ENCODE measurements at places on chromosomes 4 and X.

GRCh38 chr4:78689261-78689660, 86.9 kb upstream of the BMP2K start:
- no peak for DNase-seq

GRCh38 chrX:45748369-45748774, 547.7 kb upstream of the DIPK2B start:
- no peak for DNase-seq

DNA sequence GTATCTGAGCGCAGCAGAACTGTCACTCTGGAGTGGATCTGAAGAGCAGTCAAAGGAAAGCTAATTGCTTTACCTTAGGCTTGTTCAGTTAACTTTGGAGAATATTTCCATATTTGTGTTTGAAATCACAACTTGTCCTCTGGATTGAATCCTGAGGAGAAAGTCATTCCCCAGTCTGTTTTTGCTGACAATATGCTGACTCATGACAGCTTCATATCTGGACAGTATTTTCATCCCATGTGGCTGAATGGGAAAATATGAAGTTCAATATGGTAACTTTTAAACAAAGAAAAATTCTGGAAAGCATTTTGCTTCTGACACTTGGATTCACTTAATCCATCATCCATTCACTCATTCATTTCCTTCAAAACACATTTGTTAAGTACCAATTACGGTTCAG, 46.3 kb upstream of the MAGEC3 start:
- DNase-seq, result no peak

GRCh38 chrX:2508648-2509335, 8.0 kb upstream of the DHRSX start:
- DNase-seq, result no peak

DNA sequence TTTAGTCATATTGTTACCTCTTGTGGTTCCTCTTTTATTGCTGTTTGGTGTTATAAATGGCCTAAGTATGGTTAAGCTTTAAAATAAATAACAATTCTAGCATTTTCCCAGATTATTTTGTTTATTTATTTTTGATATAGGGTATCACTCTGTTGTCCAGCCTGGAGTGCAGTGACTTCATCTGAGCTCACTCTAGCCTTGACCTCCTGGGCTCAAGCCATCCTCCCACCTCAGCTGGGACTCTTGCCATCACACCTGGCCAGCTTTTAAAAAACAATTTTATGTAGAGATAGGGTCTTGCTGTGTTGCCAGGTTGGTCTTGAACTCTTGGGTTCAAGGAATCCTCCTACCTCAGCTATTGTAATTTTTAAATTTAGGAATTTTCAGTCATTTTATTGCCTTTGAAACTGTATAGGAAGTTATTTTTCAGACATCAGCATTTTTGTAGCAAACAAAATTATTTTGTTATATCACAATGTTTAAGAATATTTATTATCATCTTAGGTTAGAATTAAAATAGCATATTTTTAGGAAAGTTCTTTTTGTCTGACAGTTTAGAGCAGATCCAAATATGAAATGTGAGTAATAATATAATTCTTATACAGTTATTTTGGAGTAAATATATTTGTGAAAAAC, 66.3 kb upstream of the RHOH start:
- no peak for DNase-seq

DNA sequence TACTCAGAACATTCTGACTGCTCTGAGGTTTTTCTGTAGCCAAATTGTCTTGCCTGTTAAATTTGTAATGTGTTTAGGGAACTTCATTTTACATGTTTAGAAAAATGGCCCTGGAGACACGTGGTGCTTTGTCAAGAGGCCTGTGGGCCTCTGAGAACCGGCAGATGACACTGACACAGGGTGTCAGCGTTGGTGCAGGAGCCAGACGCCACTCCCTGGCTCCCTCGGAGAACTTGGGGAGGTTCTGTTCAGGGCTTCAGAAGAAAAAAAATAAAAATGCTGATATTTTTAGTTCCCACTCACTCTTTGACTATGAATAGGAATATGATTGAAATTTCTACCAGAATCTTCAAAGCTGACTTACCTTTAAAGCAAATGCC, 190.9 kb upstream of the GATB start:
- DNase-seq, result no peak

- DNase-seq, result no peak
Measured at GRCh38 chr4:127140306-127140705, 492.5 kb upstream of the INTU start.

GRCh38 chr4:8665406-8666360, 73.1 kb downstream of the CPZ start:
- DNase-seq, result no peak

GRCh38 chrX:45434231-45434630, 233.6 kb upstream of the DIPK2B start:
- no peak for DNase-seq

- peak; percentile 12 for DNase-seq
Measured at GRCh38 chrX:69163936-69164741, 1.1 kb downstream of the PJA1 start.

All from stimulated activated effector memory CD8-positive, alpha-beta T cell treated with anti-CD3 and anti-CD28 coated beads, Interleukin-12 subunit alpha, Interleukin-12 subunit beta, amount 100 ng/mL, for 72 hours (primary cell).